ENCODE measurements at places on chromosomes 12 and 14.

DNA sequence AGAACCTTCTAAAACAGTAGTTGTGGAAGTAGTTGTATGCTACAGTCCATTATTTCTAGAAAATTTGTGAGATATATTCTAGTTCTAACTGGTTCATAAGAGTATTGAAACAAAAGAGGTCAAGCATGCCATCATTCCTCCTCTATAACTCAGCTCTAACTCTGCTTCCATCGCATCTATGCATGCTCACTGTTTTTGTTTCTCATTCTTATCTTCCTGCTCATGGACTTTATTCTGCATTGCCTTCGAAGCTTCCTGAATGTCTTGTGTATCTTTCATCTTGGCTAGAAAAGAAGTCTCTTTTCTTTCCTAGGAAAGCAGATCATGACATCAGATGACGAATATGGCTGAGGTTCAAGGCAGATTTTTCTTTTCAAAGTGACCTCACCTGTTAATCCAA, 402 bp downstream of the LMNTD1 start:
- DNase-seq = no peak

DNA sequence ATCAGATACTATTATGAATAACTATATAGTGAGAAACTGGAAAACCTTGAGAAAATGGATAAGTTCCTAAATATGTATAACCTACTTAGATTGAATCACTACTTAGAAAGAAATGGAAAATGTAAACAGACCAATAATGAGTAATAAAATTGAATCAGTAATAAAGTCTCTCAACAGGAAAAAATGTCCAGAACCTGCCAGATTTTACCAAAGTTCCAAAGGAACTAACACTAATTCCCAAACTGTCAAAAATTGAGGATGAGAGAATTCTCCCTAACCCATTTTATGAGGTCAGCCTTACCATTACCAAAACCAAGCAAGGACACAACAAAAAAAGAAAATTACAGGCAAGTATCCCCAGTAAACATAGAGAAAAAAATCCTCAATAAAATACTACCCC, 272.0 kb downstream of the RPAP3 start:
- DNase-seq = no peak

DNA sequence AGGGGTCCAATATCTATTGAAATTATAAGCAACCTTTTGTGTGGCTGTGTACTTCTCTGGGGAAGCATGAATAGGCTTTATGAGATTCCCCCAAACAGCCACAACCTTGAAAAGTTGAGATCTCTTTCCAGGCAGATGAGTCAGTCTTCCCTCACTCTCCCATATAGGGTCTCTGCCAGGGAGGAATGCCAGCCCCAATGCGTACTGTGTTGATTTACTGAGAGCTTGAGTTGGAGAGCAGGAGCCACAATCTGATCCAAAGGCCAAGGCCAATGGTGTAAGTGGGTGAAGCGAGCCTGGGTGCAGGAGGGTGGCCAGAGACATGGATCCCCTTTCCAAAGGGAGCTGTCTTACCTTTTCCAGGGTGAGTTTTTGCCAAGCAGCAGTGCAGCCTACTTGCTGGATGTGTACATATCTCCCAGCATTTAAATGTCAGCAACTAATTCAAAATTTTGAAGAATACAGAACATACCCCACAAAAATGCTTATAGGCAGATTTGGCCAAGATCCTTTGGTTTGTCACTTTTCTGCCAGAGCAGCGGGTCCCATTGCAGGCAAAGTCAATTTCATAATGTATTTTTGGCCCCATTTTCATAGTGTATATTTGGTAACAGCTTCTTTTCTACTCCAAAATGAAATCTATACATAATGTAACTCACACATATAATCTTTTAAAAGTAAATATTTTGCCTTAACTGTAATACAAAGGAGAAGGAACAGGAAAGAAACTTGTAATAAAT, 88.2 kb downstream of the TBC1D30 start:
- no peak for DNase-seq

DNA sequence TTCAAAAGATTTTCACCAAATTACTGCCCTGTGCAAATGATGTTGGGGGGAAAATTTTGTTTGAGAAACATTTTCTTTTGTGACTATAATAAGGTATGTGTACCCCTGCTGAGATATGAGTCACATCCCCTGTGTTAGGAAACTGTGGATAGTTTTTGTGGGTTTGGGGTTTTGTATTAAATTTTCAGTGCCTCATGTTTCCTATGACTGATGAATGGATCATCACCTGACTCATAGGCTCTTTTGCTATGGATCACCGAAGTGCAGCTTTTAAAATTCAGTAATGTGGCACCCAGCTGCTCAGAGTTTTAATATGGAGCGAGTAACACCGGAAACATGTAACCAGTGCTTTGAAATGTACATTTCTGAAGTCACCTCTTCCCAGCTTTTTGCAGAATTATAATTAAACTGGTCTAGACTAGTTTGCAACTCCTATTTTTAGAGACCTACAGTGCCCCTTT, 167.4 kb upstream of the HMGA2 start:
- no peak for DNase-seq

DNA sequence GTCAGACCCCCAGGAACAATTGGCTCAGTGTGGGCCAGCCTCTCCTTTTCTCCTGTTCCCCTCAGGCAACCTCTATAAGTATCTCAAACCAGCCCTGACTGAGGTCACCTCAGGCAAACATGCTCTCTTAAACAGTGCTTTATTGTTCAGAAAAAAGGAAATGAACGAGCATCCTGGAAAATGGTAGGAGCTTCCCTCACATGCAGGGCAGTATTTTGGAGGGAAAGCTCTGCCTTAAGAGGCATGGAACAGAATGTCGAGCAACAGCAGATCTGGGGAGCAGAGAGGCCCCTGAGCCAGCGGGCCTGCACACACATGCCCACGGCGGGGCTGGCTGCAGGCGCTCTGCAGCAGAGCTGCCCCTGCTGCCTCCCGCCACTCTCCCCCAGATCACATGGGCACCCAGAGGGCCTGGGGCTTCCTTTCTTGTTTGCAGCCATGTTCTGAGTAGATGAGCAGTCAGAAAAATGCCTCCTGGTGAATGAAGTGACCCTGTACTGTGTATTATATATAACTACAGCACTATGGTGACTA, 42.0 kb downstream of the MOK start:
- peak; percentile 42 for DNase-seq

DNA sequence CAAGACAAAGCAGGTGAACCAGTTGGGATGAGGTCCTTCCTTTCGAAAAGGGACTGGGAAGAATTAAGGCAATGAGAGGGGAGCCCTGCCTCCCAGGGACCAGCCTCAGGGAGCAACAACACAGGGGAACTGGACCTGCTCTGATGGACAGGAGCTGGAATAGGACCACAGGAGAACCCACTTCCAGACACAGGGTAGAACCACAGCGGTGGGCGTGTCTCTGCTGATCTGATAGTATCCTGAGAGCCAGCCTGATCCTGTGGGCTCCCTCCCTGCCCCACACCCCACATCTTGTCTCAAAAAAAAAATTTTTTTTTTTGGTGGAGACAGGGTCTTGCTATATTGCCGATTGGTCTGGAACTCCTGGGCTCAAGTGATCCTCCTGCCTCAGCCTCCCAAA, 13.6 kb upstream of the PLEK2 start:
- no peak for DNase-seq

- no peak for DNase-seq
Measured at GRCh38 chr14:93056166-93056839, 59.4 kb downstream of the ITPK1 start.

DNA sequence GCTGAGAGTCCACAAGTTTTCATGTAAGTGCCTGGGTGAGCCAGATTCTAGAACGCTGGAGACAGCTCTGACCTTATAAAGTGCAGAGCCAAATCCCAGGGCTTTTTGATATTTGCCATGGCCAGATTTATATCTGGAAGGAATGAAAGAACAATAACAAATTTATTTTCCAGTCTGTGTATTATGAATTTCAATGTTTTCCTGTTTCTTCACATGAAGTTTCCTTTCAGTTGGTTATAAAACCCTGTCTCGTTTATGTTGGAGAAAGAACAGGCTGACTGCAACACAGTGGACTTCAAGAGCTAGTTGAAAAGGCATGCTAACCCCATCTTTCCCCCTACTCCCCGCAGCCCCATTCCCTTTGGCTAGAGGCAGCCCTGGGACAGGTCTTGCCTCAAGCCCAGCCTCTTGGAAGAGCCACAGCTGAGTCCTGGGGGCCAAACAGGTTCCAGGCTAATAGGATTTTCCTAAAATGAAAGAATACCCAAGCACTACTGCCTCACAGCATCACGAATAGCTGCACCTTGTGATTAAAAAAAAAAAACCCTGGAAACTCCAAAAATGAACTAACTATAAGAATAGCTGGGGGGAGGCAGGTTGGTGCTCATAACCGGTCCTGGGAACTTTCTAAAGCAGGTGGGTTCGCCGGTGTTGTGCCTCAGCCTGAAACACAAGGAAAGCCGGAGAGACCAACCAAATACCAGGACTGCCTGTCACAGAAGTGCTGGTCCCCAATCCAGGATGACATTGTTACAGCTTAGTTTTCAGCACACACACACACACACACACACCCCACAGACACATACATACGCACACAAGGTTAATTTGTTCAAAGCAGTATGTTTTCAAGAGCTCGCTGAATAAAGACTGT, 1.5 kb downstream of the FBLN5 start:
- no peak for DNase-seq

DNA sequence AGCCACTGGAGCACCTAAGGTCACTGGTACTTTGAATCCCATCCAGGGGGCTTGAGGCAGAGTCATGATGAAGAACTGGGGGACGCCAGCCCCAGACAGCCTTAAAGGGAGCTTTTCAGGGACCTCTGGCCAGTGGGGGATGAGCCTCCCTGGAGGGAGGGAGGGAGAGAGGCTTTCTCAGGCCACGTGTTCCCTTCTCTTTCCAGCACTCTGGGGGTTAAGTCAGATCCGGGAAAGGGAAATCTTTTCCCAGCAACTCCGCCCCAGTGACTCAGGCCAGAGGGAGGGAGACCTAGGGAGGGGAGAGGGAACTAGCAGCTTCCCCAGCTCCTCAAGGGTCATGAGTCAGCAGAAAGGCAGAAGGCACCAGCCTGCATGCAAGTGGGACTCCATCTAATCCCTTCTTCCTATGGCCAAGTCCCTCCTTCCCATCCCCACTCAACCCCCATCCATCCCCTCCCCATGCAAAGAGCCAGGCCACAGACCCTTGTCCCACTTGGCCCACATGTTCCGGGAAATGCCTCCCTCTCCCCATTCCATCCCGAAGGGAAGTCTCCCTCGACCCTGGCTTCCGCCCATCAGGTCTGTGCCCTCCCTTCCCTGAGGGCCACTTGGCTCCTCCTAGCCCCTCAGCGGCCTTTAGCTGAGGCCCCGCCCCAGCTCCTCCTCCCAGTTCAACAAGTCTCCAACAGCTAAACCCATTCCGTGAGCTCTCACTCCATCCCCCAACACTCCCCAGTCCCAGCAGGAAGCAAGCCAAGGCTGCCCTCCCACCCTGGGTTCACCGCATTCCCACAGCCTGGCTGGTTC, 5.6 kb downstream of the TNFRSF1A start:
- peak; percentile 95 for DNase-seq

DNA sequence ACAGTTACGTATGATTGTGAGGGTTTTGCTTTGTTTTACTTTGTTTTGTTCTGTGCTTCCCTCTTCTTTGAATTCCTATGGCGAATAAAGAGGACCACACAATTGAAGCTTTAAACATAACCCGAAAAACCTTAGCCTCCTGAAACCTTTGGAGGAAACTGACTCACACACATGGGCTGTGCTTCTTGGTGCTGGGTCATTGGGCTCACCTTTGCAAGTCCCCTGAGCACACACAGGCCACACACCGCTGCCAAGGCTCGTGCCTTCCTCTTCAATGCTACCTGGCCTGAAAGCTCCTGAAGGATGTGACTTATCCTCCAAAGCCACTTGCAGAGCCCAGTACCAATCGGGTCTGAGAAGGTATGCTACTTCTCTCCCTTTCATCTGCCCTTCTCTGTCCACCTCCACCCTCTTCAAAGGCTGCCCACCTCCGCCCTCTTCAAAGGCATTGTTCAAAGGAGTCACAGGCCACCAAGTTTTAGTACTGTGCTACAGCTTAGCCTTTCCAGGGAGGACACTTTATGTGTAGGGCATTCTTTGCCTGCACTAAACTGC, 114.6 kb downstream of the FOXN3 start:
- no peak for DNase-seq

DNA sequence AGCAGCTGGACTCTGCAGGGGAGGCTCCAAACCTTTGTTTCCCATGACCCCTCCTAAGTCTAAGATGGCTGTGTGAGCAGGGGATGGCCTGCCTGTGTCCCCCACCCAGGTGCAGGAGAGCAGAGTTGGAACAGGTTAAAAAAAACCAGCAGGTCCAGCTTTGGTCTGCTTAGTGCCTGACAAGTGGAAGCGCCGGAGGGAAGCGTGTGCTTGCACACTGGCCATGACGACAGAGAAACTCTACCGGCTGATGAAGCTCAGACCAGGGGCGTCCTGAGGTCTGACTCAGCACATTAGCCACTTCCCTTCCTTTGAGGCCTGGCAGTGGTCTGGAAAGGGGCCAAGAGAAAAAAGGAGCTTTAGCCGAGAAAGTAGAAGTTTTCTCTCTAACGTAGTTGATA, 280.1 kb downstream of the VRK1 start:
- peak; percentile 41 for DNase-seq

- DNase-seq = no peak
Measured at GRCh38 chr14:61780125-61780524, 17.9 kb downstream of the SNAPC1 start.

DNA sequence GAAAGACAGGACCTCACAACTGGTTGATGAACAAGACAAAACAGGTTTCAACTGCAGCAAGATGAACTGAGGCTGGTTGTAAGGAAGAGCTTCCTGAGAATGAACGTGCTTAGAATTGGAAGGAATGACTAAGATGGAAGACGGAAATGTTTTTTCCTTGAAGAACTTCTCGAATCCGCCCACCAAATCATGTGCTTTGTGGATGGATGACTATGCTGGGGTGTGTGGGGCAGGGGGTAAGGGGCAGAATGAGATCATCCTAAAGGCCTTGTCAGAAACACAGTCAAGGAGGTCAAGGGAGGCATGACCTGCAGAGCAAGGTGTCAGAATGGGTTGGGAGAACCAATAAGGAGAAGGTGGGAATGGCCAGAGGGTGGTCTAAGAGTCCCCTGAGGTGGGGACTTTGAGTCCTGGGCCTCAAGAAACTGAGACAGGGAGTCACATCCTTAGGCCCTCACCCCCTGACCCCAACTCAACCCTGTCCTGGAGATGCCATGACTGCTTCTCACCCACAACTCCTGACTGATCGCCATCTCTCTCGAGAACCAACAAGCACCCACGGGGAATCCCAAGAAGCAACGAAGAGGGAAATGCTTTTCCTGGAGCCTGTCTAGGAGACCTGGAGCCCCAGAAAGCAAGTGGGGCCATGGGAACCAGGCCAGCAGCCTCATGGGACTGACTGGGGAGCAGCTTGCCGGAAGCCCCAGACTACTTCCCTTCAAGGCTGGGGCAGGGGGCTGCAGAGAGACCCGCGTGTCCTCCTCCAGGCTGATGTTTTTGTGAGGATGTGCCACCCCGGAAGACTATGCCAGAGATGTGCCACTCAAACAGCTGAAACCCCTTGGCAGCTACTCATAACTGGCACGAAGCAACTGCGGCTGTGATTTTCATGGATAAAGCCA, 84.0 kb downstream of the ACTN1 start:
- DNase-seq = no peak

DNA sequence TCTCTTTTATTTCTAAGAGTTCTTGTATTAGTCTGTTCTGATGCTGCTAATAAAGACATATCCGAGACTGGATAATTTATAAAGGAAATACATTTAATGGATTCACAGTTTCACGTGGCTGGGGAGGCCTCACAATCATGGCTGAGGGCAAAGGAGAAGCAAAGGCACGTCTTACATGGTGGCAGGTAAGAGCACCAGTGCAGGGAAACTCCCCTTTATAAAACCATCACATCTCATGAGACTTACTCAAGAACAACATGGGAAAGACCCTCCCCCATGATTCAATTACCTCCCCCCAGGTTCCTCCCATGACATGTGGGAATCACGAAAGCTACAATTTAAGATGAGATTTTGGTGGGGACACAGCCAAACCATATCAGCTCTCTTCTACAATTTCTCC, 503.0 kb downstream of the NPAS3 start:
- DNase-seq = no peak

Measured in left ventricle myocardium superior (tissue), 1 donor.